Stimulated activated CD8-positive, alpha-beta memory T cell treated with anti-CD3 and anti-CD28 coated beads, Interleukin-4, amount 100 ng/mL, for 1 hour (primary cell): ENCODE measurements at places on chromosomes 13 and 19.

DNA sequence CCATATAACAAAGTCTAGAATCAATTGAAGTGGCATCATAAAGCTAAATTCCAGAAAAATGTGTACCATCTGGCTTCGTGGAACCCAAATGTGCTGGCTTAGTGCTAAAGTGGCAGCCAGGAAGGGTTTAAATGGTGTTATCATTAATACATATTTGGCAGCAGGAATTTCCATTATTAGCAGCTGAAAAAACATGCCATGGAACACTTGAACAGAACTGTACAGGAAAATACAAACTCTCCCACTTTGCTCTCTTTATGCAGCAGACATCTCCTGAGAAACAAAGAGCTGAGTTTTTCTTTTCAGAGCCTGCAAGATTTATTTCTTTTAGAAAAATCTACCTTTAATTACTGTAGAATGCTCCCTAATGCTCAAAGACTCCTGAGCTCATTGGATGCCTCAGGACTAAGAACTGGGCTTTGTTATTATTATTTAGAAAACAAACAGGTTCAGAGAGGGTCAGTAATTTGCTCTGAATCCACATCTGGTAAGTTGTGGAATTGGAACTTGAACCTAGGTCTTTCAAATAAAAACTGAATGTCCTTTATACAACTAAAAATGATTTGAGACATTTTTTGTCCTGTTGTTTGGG lies 179.0 kb downstream of the LACC1 start:
- DNase-seq: no peak

GRCh38 chr19:17409990-17410389 lies 4.6 kb upstream of the BST2 start:
- DNase-seq: no peak

- DNase-seq: no peak
Observed at GRCh38 chr13:112951674-112952371, 17.2 kb upstream of the MCF2L start.

GRCh38 chr19:2127758-2128157 lies 23.6 kb downstream of the AP3D1 start:
- no peak for DNase-seq

- no peak for DNase-seq
Observed at GRCh38 chr13:22235285-22235949, 564.5 kb downstream of the FGF9 start.
